A549 (cell line): ENCODE measurements at places on chromosomes 12 and 14. TPM values are rescaled to one million over a fixed set of nuclear protein-coding genes. Genes with fewer than 3 reads are reported as not detected.

KRT85 gene
- 2.9 to 4.8 TPM (median 3.7 TPM) in 3 replicates for polyA plus RNA-seq

DNAJC22 gene
- 18.0 to 22.6 TPM (median 20.0 TPM) in 3 replicates for polyA plus RNA-seq

KLHL33 gene
- polyA plus RNA-seq = not detected in 3 replicates

ANO4 gene
- polyA plus RNA-seq = 0.03 TPM in 2 of 3 replicates, not detected in the other

OR6C2 gene
- not detected in 3 replicates for polyA plus RNA-seq

FBXO33 gene
- 6.6 to 8.2 TPM (median 7.3 TPM) in 3 replicates for polyA plus RNA-seq

FOXM1 gene
- 84.0 to 84.2 TPM (median 84.2 TPM) in 3 replicates for polyA plus RNA-seq

LRFN5 gene
- polyA plus RNA-seq = not detected in 3 replicates

CCDC198 gene
- 7.1 to 8.1 TPM (median 7.8 TPM) in 3 replicates for polyA plus RNA-seq

FBLN5 gene
- 1.3 to 1.8 TPM (median 1.5 TPM) in 3 replicates for polyA plus RNA-seq

GDF3 gene
- polyA plus RNA-seq = not detected in 3 replicates

TBK1 gene
- polyA plus RNA-seq = 28.0 to 29.3 TPM (median 28.7 TPM) in 3 replicates

KRT6A gene
- polyA plus RNA-seq = 0.07 to 0.14 TPM (median 0.11 TPM) in 3 replicates

RNASE3 gene
- not detected in 3 replicates for polyA plus RNA-seq

PTCSC3 gene
- polyA plus RNA-seq = not detected in 3 replicates

TMTC3 gene
- polyA plus RNA-seq = 10.8 to 12.0 TPM (median 11.5 TPM) in 3 replicates
